ENCODE measurements at places on chromosomes 16 and 17.

- DNase-seq: no peak
Observed at GRCh38 chr17:77049440-77049839, 91.3 kb upstream of the SEC14L1 start.

- DNase-seq: no peak
Observed at GRCh38 chr16:12317121-12317810, 340.7 kb downstream of the SNX29 start.

- no peak for DNase-seq
Observed at GRCh38 chr17:55162556-55162946, 102.2 kb upstream of the HLF start.

GRCh38 chr16:17273142-17273561, 197.6 kb downstream of the XYLT1 start:
- peak; percentile 77 for DNase-seq

DNA sequence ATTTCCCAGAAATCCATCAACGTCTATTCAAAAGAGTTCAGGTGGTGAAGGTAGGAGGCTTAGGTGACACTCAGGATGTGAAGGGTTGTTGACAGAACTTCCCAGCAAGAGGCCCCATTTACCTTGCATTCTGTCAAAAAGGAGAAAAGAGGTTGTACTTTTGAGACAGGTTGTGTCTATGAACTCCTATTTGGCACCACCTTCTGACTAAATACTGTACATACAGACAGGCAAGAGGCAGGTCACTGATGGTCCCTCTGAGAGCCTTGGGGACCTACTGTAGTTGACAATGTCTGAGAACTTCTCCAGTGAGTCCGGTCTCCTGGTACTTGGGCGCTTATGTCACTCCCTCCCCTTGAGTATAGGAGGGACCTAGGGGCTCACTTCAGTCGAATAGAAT, 479.3 kb upstream of the ZFHX3 start:
- no peak for DNase-seq

DNA sequence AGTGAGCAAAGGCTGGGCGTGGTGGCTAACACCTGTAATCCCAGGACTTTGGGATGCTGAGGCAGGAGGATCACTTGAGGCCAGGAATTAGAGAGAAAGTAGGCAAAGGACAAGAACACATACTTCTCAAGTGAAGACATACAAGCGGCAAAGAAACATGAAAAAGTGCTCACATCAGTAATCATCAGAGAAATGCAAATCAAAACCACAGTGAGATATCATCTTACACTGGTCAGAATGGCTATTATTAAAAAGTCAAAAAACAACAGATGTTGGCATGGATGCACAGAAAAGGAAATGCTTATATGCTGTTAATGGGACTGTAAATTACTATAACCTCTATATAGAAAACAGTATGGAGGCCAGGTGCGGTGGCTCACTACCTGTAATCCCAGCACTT, 12.2 kb upstream of the SLX4 start:
- DNase-seq: no peak

- DNase-seq: no peak
Observed at GRCh38 chr16:30805370-30806169, 18.6 kb upstream of the ZNF629 start.

DNA sequence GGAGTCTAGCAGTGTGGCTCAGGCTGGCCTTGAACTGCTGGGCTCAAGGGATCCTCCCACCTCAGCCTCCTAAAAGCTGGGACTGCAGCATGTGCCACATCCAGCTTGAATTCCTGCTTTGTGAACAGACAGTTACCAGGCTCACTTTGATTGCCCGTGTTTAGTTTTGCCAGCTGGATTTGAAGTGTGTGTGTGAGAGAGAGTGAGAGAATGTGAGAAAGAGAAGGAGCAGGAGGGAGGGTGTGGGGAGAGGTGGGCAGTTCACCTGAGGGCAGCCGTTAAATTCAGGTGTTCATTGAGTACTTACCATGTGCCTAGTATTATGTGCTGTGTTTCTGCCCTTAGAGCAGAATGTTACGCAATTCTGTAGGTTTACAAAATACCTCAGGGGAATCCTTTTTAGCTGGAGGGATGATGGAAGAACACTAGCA, 4.7 kb downstream of the DUSP14 start:
- DNase-seq: no peak

GRCh38 chr17:75075597-75076336, 12.0 kb upstream of the SLC16A5 start:
- DNase-seq: no peak

DNA sequence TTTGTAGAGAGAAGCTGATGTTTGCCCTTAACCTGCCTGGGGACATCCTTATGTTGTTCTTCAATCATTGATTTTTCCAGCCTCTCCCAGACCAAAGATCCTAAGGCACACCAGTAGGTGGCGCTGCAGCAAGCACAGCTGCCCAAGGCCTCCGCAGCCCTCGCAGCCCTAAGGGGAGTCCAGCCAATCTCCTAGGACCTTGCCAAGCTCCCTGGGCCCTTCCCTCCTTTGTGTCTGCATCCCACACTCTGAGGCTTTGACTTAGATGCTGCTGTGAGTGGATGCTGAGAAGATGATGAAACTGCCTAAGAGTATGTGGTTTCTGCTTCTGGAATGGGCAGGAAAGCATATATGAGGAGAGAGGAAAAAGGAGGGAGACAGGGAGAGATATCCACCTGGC, 47.1 kb downstream of the SPACA3 start:
- DNase-seq: no peak

- no peak for DNase-seq
Observed at GRCh38 chr16:28977703-28978662, 3.4 kb downstream of the SPNS1 start.

DNA sequence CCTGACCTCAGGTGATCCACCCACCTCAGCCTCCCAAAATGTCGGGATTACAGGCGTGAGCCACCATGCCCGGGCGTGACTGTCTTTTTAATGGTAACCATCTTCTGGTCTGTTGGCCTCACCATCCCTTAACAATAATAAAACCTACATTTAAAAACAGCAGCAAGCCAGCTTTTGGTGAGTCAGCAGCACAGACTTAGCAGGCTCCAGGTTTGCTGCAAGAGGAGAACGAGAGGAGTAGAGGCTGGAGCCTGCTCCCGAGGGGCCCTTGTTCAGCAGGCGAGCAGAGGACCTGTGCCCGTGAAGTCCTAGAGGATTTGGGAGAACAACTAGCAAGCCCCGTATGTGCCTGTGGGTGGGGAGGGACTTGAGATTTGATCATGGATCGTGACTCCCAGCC, 35.7 kb downstream of the MYH13 start:
- DNase-seq: no peak

DNA sequence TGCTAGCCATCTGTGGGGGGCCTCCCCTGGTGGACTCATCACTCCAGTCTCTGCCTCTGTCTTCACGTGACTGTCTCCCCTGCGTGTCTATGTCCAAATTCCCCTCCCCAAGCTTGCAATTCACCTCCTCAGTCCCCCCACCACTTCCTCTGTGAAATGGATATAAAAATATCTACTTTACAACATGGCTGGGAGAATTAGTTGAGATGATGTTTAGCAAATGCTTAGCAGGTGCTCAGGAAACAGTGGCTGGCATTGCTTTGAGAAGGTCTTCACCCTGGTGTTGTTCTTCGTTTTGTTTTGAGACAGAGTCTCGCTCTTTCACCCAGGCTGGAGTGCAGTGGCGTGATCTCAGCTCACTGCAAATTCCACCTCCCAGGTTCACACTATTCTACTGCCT, 8.3 kb upstream of the ZCCHC14 start:
- DNase-seq: no peak

GRCh38 chr16:77677129-77677528, 45.2 kb upstream of the NUDT7 start:
- no peak for DNase-seq

DNA sequence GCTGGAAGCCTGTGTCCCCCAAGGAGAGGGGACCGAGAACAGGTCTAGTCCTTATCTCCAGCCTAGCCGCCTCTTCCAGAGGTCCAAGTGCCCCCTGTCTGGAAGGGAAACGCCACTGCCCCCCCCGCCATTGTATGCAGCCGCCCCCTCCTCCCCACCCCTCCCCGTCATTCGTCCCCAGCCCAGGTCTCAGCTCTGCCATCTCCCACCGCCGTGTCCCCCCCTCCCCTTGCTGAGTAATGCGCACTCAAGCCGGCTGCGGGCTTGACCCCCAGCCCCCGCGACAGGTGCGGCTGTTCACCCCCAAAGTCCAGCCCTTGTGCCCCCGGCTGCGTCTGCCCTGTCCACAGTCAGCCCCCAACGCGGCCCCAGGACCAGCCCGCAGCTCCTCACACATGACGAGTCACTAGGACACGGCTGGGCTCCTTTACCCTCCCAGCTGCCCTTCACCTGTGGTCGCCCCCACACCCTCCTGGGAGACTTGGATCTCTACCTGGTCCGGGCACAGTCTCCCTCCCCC, 622 bp downstream of the GPRC5B start:
- DNase-seq: no peak

DNA sequence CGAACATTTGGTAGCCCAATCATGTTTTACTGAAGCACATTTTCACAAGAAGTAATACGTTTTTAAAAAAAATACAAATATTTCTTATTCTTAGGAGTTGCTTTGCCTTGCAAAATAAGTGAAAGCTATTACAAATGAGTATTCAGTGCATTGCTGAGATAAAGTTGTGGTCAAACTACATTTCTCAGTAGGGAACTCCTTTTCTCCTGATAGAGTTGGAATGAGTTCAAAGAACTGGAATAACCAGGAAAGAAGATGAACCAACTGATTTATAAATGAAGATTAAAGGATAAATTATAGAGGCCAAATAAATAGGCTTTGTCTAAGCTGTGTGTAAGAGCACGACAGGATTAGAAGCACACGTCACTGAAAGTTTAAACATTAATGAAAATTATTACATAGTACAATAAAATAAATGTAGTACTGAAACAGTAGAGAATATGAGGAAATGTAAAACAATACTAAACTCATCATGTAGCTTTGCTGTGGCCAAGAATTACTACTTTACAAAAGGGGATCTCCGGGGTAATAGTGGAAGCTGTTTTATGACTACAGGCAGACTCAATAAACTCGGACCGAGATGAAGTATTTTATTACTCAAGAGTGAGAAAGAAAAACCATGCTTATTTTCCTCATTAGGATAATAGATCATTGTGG, 73.6 kb downstream of the KCNJ2 start:
- DNase-seq: no peak

DNA sequence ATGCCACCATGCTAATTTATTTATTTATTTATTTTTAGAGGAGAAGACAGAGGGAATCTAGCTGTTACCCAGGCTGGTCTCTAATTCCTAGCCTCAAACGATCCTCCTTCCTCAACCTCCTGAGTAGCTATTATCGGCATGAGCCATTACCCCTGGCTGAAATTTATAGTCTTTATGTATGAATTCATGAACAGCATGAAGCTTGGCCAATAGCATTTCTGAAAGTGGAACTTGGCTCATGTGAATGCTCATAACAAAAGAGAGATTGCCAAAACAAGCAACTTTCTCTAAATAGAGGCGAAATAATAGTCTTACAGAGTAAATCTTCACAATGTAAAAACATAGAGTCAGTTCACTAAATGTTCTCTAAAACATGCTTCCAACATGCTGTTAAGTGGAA, 30.1 kb upstream of the SMURF2 start:
- DNase-seq: no peak

DNA sequence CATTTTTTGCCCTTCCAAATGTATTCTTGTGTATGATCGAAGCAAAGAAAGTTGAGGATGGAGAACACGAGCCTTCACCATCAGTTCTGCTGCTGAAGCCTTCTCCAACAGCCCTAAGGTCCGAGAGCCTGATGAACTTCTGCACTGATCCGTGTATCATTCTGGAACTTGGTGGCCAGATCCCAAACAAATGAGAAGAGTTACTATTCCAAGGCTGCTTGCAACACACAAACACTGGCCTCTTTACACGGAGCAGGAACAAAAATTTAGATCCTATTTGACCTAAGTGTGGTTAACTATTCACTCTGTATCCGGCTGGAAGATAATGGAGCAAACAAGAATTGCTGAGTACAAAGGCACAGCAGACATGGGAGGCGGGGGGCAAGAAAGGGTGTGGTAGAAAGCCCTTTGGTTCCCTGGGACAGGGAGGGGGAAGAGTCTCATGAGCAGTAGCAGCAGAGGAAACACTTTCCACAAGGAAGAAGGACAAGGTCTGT, 282.9 kb downstream of the SOX9 start:
- no peak for DNase-seq

- no peak for DNase-seq
Observed at GRCh38 chr16:11431915-11432465, 86.7 kb downstream of the RMI2 start.

- DNase-seq: no peak
Observed at GRCh38 chr17:51819341-51820219, 338.9 kb downstream of the CA10 start.

GRCh38 chr17:11618861-11619566, 20.7 kb downstream of the DNAH9 start:
- DNase-seq: no peak

DNA sequence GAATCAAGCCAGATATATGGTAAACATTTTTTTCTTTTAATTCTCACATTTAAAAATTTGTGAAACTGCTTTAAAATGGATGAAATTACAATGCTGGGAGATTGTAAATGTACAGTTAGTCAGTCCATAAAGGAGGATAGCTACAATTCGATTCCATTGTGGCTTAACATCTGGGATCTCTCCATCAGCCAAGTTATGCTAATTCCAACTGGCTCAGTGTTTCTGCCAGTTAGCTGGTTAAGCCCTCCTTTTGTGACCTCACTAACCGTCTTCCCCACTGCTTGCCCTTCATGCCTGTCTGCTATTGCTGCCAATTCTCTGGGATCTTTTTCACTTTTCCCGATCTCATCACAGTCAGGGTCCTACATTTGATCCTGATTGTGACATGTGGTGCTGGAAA, 1347.6 kb downstream of the CDH11 start:
- DNase-seq: no peak

- DNase-seq: no peak
Observed at GRCh38 chr17:18190628-18191235, 7.1 kb downstream of the ALKBH5 start.

DNA sequence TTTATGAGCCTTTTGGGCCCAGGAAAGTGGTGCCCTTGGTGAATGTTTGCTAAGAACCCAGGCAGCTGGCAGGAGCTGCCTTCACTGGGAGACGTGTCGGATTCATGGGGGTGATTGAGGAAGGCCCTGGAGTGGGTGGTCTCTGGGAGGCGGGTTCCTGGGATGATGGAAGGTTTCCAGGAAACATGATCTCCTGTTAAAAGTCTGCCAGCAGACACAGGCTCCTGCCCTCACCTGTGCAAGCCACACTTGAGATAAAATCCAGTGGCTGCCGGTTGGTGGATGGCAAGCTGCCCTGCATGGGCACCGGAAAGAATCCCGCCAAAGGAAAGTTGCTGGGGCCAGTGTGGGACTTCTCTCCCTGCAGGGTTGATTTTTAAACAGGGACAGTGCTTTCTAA, 189.0 kb upstream of the CIBAR2 start:
- no peak for DNase-seq

GRCh38 chr16:2856061-2856670, 1.8 kb downstream of the PRSS22 start:
- no peak for DNase-seq
